ENCODE measurements at places on chromosomes 7 and 10.

- no peak for DNase-seq
These were observed 46.0 kb downstream of the LCOR start for GRCh38 chr10:96878057-96878456.

GRCh38 chr7:49583440-49583839, 190.0 kb upstream of the VWC2 start:
- no peak for DNase-seq

- no peak for DNase-seq
These were observed 13.9 kb downstream of the CROT start for GRCh38 chr7:87359366-87359765.

DNA sequence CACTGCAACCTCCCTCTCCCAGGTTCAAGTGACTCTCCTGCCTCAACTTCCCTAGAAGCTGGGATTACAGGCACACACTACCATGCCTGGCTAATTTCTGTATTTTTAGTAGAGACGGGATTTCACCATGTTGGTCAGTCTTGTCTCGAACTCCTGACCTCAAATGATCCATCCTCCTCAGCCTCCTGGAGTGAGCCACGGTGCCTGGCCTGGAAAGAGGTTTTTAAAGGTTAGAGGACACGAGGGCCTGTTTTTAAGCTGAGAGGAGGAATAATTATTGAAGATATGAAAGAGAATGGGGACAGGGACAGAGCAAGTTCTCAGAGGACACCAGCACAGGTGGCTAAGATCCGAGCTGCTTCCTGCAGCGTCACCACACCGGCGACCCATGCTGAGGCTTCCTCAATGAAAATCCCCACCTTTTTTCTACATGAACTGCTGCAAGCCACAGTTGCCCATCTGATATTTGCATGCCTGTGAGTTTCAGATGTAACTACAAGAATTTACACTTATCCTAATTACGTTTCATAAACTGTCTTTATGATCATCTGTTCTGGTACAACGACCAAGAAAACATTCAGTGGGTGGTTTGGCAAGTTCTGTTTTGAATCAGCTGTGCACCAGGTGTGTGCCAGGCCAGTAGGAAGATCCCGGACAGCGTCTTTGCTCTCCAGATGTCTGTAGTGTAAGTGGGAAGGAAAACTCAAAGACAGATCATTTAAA, 76.0 kb downstream of the HIP1 start:
- DNase-seq, result no peak

DNA sequence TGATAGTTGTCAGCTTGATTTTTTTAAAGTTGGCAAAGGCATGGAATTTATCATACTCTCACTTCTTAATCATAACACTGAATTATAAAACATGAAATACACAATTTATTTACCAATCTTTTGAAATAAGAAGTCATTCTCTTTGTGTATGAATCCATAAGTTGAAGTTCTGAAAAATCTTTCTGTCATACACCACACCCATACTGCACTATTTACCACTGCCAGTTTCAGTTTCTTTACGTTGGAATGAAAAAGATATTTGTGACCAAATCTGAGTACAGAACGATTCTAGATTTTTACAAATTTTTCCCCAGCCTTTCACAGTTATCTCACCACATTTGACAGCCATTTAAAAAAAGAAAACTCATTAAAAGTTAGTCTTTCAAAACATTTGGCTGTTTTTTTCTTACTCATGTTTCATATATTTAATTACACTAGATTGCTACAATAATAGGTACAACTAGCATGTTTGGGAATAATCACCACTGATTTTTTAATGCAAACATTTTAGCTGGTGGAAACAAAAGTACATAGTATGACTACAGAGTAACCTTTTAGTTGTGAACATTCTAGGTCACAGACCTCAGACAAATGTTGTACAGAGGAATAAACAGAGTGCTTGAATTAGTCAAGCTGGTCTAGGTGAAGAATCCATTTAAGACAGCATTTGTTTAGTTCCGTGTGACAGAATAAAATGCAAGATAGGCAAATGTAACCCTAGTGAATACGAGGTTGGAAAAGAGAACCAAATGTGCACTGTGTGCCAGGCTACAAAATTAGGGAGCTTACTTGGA, 185.0 kb upstream of the LRRN3 start:
- no peak for DNase-seq

DNA sequence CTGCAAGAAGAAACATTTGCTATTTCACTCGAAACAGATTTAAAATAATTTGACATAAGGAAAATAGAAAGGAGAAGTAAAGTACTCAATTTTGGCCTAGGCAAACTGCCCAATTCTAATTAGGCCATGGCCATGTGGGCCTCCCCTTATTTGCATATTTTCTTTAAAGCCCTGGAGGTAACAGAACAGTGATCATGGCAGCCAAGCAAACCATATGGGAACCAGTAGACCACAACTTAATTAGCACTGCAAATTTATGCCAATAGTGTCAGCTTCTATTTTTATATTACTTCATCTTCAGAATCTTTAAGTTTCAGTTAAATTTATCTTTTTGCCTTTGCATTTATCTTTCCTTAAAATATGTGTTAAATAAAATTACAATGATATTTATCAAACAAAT, 63.3 kb upstream of the THSD7A start:
- DNase-seq, result no peak

DNA sequence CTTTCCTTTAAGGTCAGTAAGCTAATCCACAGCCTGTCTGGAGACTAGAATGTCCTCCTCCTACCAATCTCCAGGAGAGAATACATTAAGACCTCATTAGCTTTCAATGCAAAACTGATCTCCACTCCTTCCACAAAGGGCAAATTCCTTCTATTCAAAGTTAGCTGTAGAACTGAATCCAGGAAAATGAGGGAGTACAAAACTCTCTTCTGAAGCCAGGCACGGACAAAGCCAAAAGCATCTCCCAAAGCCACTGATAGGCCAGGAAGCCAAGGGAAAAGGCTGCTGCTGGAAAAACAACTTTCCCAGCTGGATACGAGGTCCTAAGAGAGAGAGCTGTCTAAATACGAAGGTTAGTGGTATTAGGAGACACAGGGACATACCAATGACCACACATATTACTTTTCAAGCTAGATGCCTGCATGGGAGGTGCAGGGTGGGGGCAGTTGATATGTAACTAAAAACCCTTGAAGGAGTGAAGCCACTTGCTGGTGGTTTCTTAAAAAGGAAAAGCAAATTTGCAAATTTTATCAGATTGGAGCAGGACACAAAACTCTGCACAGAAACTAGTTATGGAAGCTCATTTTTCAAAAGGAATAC, 43.6 kb downstream of the MKX start:
- no peak for DNase-seq

DNA sequence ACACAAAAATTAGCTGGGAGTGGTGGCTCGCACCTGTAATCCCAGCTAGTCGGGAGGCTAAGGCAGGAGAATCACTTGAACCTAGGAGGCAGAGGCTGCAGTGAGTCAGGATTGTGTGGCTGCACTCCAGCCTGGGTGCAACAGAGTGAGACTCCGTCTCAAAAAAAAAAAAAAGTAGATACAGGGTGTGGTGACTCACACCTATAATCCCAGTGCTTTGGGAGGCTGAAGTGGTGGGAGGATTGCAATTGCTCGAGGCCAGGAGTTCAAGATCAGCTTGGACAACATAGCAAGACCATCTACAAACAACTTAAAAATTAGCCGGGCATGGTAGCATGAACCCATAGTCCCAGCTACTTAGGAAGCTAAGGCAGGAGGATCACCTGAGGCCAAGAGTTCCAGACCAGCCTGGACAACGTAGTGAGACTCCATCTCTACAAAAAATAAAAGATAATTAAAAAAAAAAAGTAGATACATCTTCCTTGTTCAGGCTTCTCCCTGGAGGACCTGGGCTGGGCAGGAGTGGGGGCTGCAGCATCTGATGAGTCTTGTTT, 2.0 kb downstream of the MOSPD3 start:
- DNase-seq, result no peak

DNA sequence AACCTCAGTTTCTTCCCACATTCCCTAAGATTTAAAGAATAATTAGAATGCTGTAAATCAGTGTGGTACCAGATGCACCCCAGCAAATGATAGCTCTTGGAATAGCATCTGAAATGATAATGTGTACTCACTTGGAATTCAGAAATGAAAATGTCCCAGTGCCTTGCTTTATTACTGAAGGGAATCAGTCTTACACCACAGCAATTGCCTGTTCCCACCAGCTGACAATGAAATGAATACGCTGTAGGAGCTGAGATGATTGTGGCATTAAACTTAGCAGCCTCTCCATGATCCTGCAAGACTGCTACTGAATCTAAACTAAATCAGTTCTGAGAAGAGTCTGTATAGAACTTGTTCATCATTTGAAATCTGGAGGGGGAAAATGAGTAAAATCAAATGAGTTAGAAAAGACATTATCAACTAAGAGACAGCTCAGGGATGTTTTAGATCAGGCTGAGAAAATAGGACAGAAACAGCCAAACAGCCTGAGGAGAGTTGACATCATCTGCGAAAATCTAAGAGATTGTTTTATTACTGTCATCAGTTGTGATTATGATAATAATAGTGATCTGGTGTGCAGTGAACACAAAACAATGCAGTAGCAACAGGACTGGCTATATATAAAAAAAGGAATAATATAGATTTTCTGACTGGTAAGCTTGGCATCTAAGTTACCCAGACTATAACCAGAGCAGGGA, 108.6 kb upstream of the SLC13A1 start:
- no peak for DNase-seq

DNA sequence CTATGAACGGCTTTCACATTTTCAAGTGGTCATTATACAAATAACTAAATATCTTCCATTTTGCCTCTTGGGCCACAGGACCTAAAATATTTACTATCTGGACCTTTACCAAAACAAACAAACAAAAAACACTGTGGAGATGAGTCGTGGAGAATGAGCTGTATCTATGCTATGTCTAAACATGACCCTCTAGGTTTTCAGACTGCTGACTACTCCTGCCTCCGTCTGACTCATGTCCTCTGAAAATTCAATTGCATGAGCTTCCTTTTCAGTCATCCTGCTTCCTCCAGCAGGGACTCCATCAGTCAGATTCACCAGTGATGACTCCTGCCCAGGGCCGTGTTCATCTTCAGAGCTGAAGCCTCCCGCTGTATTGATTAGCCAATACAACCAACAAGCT, 96.8 kb downstream of the COL28A1 start:
- no peak for DNase-seq

DNA sequence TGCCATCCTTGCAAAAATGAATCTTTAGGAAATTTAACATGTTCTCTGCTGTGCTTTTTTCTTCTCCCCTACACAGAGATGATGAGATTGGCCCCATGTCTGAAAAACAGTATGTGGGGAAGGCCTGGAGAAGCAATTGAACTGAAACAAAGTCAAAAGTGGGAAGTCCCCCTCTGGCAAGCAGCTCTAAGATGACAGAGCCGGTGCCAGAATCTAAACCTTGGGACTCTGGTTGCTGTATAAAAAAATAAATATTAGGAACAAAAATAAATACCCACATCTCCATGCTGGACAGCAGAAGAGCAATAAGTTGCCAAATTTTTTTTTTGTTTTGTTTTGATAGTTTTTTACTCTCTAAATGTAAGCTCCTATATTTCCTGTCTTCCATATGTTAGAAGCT, 51.8 kb upstream of the TRIL start:
- no peak for DNase-seq

- no peak for DNase-seq
These were observed 58.1 kb upstream of the AQP1 start for GRCh38 chr7:30853576-30853975.

DNA sequence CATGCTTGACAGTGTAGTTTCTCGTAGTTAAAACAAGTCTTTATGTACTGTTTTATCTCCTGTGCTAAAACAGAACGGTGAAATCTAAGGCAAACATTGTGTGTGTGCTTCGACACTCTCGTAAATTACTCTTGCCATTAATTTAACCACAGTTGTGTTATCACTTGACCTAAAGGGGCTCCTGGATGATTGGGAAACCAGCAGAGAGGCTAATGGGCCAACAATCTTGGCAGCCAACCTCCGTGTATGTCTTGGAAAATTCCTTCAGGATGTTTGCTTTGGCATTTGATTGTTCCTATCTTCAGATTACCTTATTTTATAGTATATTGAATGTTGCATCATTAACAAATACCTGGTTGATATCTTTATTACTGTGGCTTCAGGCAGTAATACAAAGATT, 409.5 kb downstream of the SDK1 start:
- no peak for DNase-seq

Data from stimulated activated naive CD4-positive, alpha-beta T cell treated with Interleukin-2 at 50 U/mL for 16 hours (primary cell).